NCI-H2081 (cell line): ENCODE measurements at places on chromosomes 2 and 18.

DNA sequence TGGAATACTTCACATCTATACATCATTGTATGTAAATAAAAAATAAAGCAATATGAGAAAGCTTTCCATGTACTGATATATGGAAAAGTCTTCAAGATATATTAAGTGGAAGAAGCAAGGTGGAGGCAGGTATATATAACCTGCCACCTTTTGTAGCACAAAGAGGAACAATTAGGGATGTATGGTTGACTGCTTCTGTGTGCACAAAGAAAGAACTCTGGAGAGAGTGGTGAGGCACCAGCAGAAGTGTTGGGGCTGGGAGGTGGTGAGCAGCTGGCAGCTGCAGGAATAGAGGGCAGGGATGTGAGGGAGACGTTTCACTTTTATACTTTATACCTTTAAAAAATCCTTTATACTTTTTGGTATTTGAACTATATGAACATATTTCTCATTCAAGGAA lies 26.1 kb downstream of the KIF5C start:
- peak; percentile 94 for DNase-seq

- no peak for DNase-seq
Measured at GRCh38 chr2:46207591-46207990, 89.6 kb upstream of the EPAS1 start.

- DNase-seq = no peak
Measured at GRCh38 chr2:101006065-101006715, 4.1 kb downstream of the RPL31 start.

GRCh38 chr2:105883911-105884694 lies 139.4 kb downstream of the NCK2 start:
- DNase-seq = no peak

DNA sequence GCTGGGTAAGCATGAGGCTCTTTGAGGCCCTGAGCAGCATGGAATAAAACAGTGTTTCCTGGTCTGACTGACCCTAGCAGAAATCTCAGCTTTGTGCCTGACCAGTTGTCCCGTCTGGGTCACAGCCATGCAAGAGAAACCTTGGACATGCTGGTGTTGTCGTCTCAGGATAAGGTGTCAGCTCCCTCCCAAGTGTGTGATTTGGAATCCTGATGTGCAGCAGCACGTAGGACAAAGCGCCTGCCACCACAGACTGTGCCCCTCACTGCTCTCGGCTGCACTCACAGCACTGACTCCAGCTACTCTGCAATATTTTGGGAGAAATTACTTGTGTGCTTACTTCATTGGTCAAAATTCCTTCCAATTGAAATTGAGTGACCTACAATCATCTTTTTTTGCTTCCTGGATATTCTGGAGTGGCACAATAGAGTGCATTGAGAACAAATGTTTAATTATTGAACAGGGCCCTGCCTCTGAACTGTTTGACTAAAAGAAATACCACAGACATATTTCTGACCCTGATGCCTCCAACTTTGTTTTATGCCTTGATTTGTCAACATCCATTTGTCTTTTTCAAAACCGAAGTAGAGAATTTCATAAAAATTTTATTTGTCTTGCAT lies 352.4 kb downstream of the SOCS6 start:
- DNase-seq = no peak

DNA sequence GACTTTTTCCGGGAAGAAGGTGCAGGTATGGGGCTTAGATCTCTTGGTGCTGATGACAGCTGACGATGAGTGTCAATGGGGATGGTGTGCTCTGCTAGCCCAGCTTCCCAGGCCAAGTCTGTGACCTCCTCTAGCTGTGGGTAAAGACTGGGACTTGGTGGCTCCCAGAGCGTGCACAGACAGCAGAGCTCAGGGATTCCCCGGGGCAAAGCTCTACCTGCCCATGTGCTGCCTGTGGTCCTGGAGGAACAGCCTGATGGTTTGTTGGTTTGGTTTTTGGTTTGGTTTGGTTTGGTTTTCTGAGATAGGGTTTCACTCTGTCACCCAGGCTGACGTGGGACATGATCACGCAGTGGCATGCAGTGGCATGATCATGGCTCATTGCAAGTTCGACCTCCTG lies 19.2 kb downstream of the ATP6V1B1 start:
- DNase-seq = no peak

DNA sequence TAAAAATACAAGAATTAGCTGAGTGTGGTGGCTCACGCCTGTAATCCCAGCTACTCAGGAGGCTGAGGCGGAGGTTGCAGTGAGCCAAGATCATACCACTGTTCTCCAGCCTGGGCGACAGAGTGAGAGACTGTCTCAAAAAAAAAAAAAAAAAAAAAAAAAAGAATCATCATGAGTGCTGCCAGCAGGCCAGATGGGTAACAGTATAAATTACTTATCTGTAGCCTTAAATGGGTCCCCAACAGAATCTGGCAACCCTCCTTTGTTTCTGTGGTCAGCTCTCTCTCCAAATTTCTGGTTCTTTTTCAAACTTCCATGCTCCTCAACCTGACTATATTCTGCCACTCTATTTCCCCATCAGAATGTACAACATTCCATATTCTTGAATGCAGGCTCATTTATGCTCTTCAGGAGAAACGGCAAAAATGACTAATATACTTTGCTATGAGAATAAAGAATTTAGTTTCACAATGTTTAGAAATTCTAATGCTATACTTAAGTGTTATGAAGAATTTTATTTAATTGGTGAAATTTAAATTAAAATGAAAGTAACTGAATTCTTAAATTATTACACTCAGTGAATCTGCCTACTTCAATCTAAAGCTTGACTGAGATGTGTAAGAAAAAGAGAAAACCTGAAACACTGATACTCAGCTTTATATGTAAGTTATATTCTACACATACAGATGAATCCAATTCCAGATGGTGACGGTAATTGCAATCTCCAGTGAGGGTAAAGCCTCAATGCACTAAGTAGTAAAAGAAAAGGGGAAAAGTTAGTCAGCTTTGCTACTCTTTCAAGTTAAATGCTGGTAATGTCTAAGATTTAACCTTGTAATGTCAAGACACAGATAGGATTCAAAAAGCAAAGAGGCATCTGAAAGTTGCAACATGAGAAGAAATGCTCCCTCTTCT lies 24.8 kb downstream of the LPIN2 start:
- DNase-seq = no peak

DNA sequence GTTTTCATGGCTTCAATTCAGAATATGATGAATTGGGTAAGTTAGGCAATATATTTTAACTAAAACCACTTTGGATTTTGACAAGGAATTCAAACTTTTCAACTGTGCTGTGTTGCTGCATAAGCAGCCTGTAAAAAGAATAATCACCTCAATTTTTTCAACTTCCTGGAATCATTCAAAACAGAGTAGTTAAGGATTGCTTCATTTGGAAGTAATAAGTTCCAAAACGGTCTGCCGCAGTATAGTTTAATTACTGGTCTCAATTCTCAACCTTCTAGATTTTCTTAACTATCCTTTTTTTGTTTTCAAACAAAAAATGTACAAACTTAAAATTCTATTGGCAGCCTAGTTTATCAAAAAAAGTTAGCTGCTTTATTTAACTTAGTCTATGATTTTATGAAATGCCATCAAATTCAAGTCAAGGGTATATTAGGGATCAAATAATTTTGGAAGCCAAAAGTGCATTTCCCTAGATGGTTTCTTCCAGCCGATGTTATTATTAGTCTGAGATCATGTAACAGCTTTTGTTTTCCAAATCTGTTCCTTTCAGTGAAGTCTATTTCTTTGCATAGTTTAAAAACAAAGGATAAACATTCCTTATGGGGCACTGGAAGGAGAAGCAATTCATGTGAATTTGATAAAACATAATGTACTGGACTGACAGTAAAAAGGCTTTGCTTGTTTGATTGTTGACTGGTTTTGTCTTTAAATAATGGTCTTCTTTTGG lies 76.1 kb upstream of the ETAA1 start:
- DNase-seq = no peak

DNA sequence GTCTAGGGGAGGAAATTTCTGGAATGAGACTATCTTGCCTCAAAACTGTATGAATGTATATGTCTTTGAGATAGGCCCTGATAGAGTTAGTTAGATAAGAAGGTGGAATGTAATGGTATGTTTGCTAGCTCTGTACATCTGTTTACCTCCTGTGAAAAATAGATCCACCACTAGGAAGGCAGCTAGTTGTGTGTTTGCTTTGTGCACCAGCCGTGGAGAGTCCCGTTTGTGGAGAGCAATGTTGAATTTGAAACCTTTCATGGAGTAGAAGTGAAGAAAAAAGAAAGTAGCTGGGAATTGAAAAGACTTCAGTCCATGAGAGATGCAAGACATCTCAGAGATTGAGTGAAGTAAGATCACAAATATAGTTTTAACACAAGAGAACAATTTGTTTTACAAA lies 25.4 kb downstream of the ASXL3 start:
- no peak for DNase-seq

DNA sequence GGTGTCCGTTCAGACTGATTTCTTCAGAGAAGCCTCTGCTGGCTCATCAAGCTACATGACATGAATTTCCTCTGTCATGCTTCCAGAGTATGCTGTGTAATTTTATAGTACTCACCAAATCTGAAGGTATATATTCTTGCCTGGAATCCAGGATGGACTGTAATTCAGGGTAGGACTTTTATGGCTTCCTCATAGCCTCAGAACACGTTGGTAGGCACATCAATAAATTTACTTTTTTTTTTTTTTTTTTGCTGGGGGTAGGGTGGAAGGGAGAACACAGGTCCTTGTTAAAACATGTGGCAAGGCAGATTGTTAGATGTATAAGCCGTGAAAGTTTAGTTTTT lies 34.4 kb downstream of the MTA3 start:
- no peak for DNase-seq

DNA sequence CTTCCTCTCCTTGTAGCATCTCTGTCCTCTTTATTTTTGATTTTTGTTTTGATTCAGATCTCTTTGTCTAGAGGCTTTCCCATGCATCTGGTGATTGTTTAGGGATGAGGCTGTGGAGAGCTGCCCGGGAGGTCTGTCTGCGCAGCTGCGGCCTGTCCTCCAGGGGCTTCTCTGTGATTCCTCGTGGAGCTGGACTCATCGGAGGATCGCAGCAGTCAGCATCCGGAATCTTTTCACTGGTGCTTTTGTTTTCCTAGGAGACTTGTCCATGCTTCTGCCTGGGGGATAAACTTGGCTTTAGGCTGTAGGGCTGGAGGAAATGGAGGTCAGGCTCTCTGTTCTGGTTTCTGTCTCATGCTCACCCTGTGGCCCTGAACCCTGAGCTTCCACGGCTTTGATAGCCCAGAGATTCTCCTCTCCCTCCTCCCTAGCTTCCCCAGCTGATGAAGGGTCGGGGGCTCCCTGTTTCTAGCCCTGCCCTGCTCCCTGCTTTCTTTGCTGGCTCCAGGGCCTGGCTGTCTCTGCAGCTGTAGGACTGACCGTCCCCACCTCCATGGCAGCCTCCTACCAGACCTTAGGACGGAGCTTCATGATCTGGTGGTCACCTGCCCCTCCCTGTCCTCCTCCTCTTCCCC lies 35.5 kb downstream of the ZNF532 start:
- no peak for DNase-seq

GRCh38 chr2:53989210-53989862 lies 18.5 kb upstream of the PSME4 start:
- no peak for DNase-seq

- DNase-seq = no peak
Measured at GRCh38 chr2:240144649-240145261, 4.3 kb upstream of the OTOS start.

DNA sequence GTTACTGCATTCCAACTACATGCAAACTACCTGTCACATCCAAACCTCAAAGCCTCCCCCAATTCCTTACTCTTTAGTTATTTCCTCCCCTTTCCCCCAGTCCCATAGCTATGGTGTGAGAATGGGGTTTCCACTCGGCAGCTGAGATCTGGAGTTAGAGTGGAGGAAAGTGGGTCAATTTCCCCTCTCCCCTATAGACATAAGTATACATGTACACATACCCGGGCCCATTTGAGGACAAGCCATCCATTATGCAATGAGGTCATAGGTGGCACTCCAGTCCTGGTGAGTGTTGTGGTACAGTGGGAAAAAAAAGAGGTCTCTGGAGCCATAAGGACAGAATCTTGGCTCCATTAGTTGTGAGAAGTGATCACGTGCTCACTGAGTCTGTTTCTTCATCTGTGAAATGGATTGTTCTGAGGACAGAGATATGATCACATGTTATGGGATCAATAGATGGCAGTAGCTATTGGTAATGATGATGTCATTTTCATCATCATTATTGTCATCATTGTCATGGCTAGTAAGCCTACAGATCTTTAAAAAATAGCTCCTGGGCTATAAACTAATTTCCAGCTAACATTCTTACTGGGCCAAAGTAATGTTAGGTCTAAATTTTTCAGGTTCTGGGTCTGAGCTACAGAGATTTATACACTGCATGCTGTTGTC lies 119.0 kb downstream of the BCL2L11 start:
- no peak for DNase-seq

GRCh38 chr2:237464757-237465391 lies 22.2 kb upstream of the MLPH start:
- DNase-seq = no peak

DNA sequence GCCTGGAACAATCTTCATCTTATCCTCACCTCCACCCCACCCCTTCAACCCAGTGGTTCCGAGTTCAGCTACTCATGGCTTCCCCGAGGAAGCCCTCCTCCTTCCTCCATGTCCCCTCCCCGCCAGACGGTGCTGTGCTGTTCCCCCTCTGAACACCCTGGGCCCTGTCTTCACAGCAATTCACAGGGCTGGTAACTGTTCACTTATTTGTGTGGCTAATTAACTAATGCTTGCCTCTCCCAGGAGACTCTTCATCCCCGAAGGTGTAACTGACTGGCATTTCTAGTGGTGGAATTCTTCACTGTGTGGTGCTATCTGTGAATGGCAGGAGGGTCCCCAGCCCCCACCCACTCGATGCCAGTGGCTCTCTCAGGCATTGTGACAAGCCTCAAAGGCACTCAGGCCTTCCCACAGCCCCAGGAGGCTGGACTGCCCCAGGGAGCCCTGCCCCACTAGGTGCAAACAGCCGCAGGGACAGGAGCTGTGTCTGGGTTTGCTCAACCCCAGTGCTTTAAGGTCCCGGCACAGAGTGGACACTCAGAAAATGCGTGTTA lies 133.7 kb upstream of the ID2 start:
- DNase-seq = no peak

DNA sequence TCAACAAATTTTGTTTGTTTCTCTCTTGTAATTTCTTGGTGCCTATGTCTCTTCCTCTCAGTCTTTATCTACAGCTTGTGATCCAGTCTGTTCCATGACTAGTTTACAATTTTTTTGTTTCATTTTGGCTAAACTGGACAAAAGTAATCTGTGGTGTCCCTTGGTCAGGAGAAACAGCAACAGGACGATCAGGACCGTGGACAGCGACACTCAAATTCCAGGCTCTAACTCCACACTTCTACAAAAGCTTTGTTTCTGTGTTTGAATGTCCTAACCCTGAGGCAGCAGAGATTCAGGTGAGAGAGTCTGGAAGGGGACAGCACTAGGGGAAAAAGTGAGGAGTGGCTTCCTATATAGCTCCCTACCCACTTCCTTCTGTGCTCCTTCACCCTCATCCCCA lies 593.3 kb upstream of the FANCL start:
- DNase-seq = no peak

- DNase-seq = no peak
Measured at GRCh38 chr2:220509966-220510365, 882.5 kb downstream of the SLC4A3 start.

DNA sequence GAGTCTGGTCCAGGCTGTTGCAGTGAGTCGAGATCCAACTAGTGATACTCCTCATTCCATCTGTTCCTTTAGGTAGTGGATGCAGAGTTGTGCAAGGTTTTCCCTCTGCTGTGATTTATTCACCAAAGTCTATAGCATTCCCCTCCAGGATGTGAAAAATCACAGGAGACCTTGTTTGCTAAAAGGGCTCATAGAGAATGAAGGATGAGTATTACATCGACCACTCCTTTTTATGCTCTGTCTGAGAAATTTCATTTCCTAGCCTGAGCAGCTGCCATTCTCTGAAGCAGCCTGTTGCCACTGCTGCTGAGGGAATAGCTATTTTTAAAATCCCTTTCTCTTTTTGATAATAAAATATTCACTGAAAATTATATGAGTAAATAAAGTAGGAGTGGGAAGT lies 134.1 kb upstream of the LRRTM1 start:
- DNase-seq = no peak
